ENCODE measurements at places on chromosomes 5 and 9.

- no peak for DNase-seq
Observed at GRCh38 chr9:78515108-78515507, 218.2 kb downstream of the PSAT1 start.

DNA sequence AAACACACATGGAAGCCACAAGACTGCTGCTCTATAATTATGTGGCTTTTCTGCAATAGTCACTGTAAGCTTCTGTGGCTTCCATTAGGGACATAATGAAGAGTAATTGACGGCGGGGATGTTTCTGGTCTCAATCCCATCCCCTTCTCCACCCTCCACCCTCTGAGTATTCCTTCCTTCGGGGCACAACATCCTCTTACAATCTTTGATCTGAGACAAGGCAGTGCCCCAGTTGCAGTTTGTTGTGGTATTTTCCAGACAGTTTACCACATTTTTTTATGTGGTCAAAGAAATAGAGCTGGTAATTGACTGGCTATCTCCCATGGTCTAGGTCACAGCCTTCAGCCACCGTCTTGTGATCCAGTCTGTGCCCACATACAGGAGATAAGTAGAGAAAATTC lies 277.7 kb downstream of the NR2F1-AS1 start:
- no peak for DNase-seq

DNA sequence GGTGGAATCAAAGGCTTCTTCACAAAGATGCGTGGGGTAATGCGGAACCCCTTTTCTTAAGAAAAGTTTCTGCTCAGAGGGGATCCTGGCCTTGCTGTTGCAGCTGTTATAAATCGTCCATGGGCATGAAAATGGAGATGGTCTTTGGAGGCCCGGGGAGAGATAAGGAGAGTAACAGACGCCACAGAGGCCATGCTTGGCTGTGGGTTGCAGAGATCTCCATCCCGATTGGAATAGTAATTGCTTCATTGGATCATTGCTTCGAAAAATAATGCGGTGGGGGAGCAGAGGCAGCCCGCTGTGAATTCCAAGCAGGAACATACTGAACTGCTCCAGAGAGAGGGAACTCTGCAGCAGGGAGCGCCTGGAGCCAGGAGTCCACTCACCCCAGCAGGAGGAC lies 55.5 kb downstream of the C5orf15 start:
- DNase-seq, result no peak

GRCh38 chr5:143143973-143144372 lies 259.5 kb downstream of the NR3C1 start:
- no peak for DNase-seq

DNA sequence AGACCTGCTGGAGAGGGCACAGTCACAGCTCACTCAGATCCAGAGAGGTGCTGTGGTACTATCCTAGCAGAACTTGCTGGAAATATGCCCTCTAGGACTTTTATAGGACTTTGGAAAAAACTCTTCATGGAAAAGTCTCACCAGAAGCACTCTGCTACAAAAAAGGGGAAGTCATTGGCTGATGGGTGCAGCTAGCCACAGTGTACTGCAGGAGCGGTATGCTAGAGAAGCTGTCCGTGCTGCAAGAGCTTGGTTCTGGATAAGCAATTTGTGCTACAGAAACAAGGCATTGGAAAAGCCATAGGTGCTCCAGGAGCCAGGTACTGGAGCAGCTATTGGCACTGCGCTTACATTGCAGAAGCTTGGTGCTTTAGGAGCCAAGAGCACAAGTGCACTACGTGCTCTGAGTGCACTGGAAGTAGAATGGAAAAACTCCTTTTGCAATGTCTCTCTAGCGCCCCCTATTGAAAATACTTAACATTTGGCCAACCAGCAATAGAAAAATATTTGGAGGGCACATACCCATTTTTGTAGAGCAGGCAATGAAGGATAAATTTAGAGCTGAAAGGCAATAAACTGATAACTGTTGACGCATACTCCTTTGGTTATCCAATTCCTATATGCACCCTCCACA lies 83.4 kb downstream of the MEGF10 start:
- DNase-seq, result no peak

DNA sequence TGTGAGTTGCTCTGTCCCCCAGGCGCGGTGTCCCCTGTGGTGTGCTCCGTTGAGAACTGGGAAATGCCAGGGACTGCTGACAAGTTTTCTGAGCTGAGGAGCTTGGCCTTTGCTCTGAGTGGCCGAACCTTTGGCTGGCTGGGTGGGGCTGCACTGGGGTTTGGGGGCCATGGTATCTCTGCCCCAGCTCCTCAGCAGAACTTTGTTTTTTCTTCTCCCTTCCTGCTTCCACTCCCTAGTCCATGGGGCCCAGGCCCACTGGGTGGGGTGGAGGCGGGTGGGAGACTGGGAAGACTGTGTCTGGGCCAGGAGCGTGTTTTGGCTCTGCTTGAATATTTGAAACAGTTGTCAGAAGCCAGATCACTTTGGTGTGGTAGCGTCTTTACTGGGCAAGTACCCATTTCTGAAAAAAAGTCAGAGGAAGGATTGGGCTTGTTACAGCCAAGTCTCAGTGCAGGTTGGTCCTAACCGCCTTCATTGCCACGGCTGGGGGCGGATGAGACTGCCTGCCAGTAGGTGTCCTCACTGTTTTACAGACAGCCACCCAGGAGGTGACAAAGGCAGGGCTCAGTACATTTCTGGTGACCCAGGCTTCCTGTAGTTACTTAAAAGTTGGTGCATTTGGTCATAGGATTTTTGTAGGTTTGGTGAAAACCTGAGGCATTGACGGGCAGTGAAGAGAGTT lies 92.7 kb downstream of the DAB2IP start:
- DNase-seq, result peak; percentile 31

DNA sequence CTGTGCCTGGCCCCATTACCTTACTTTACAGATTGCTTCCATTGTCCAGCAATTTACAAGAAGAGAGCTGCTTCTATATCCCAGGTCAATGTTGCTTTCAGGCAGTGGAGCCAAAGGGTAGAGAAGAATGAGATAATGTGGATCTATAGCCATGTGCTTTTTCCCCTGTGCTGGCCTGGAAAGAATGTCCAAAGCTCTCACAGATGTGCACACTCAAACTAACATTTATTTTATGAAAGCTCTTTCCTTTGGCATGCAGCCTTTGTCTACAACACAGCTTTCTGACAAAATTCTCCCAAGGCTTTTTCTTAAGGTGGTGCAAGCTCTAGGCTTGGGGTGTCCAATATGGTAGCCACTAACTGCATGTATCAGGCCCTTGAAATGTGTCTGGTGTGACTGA lies 217.3 kb downstream of the LRRC70 start:
- DNase-seq, result no peak

GRCh38 chr9:133609311-133610098 lies at the start of gene FAM163B:
Gene FAM163B (minus strand): TSS chr9:133609389. CDS start chr9:133580223, 29,166 bp downstream.
- DNase-seq, result no peak

DNA sequence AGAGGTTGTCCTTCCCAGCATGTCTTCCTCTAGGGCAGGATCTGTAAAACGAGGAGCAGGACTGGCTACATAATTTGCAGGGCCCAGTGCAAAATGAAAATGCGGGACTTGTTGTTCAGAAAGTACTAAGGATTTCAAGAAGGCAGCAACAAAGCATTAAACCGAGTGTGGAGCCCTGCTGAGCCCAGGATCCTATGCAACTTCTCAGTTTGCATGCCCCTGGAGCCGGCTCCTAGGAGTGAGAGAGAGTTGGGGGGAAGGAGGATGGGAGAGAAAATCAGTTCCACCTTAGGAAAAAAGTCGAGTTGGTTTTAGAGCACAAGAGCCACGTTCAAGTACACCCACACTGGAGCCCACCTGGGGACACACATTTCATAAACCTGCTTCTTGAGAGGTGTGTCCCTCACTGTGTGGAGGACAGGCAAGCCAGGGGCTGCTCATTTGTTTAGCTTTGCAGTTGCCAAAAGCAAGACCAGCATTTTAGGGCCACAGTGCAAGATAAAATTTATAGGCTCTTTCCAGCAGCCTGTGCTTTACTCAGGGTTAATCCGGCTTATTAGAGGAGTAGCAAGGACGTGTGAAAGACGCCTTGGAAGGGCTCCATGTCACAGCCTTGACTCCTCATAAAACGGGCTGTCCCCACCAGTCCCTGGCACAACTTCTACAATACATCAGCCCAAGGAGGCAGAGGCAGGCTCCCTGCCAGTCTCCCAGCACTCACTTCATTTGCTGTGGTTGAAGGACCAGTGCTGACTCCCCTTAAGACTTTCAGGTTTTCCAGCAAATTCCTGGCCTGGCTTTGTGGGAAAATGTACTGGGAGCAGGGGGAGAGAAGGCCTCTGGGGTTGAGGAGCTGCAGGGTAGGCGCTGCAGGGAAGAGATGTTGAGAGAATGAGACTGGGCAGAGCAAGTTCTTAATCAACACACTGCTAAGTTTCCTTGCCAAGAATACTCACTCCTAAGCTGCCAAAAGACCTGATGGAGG lies 159.7 kb upstream of the SEMA6A start:
- no peak for DNase-seq

- no peak for DNase-seq
Observed at GRCh38 chr5:55915783-55916182, 64.6 kb downstream of the IL31RA start.

GRCh38 chr5:3310541-3311261 lies 284.9 kb upstream of the IRX1 start:
- DNase-seq, result peak; percentile 50

GRCh38 chr5:142627383-142628217 lies 58.3 kb downstream of the FGF1 start:
- no peak for DNase-seq

GRCh38 chr5:57299986-57300385 lies 126.1 kb downstream of the GPBP1 start:
- no peak for DNase-seq

- DNase-seq, result no peak
Observed at GRCh38 chr5:1419476-1420210, 25.6 kb downstream of the SLC6A3 start.

GRCh38 chr5:36403632-36404311 lies 102.1 kb upstream of the RANBP3L start:
- DNase-seq, result peak; percentile 95

DNA sequence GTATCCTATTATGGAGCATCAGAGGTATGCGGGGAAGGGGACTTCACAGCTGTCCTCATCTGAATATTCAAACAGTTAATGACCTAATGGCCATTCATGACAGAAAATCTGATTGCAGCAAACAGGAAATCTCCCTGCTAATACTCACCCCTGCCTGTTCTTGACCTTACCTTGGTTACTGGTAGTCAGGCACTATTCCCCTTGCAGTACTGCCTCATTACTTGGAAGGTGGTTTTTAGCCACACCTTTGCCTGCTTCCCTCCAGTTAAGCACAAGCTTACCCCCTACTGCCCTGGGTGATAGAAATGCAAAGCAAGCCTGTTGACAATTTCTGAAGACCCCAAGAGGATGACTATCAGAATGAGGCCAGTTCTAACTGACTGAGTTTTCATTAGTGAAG lies 332.4 kb downstream of the NTRK2 start:
- DNase-seq, result no peak

GRCh38 chr5:177271113-177271512 lies 32.4 kb downstream of the RAB24 start:
- no peak for DNase-seq

GRCh38 chr5:149748471-149749094 lies 18.5 kb downstream of the PPARGC1B start:
- DNase-seq, result no peak

GRCh38 chr5:174448041-174448440 lies 276.3 kb upstream of the MSX2 start:
- DNase-seq, result no peak

GRCh38 chr9:131276891-131277286 lies 579 bp upstream of the FAM78A start:
- no peak for DNase-seq

DNA sequence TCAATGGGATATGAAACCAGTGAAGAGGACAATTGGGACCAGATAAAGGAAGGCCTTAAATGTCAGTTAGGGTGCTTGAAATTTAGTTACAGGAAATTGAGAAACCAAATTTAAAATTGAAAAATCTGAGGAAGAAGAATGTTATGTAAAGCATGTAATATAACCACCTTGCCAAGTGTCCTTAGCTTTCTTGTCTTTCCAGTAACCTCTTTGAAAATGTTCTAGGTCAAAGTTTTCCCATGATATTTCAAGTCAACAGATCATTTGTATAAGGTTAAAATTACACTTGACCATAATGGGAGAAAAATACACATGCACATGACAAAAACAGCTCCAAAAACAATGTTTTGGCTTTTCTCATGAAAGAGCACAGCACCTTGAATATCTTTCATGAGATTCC lies 21.1 kb downstream of the LOX start:
- DNase-seq, result no peak

DNA sequence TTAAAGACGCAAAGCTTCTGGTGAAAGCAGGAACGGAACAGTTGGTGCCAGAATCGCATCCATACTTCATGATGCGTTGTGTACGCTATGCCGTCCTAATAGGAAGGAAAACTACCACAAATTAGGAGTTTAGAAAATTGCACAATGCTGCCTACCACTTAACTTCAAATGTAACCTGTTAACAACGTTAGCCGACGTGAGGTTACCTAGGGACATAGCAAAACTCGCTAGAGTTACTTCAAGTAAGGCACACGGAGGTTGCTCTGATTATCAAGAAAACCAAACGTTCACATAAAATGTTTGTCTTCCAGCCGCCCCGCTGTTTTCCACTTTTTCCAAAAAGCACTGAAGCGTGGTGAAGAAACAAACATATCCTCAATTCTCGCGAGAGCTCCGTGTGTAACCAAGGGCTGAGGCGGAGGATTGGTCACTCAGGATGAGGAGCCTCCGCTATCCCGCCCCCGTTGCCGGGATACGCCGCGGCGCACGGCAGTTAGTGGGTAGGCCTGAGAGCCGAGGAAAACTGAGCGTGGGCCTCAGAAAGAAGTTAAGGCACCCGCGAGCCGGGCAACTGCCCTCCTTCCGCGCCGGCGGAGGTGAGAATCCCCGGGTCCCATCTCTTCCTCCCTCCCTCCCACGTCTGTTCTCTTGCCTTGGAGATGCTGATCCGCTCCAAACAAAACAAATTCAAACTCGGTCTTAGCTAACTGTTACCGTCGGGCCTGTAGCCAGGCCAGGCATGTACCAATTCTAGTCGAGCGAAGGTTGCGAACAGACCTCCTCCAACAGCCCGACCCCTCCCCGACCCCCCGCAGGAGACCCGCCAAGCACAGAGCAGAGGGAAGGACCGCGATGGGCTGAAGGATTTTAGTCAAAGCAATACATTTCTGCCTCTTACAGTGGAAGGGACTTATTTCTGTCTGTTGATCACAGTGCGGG lies at the start of gene IFT74:
Gene IFT74 (plus strand): TSS at position 492 of the 939 bp plus-strand sequence. CDS start 5,556 bp downstream, outside the sequence.
- DNase-seq, result peak; percentile 88

DNA sequence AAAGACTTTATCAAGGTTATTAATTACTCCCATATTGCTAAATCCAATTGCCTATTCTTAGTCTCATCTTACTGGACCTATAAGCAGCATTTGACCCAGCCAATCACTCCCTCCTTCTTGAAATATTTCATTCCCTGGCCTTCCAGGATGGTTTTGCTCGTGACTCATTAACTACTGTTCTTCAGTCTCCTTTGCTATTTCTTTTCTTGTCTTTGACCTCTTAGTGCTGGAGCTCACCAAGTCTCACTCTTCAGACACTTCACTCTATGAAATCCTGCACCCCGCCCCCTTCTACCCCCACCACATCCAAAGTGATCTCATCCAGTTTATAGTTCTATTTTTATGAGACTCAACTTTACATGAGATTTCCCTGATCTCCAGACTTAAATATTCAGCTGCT lies 803.1 kb upstream of the WWC1 start:
- peak; percentile 75 for DNase-seq

All from RCC 7860 (cell line).